WERI-Rb-1 (cell line): ENCODE measurements at places on chromosomes 6 and 20.

- DNase-seq = no peak
Measured at GRCh38 chr6:97841763-97842162, 558.7 kb upstream of the MMS22L start.

GRCh38 chr6:156719720-156720563 is 57.2 kb upstream of the ARID1B start:
- DNase-seq = no peak

- peak; percentile 76 for DNase-seq
Measured at GRCh38 chr6:135233686-135234491, 52.8 kb downstream of the MYB start.

DNA sequence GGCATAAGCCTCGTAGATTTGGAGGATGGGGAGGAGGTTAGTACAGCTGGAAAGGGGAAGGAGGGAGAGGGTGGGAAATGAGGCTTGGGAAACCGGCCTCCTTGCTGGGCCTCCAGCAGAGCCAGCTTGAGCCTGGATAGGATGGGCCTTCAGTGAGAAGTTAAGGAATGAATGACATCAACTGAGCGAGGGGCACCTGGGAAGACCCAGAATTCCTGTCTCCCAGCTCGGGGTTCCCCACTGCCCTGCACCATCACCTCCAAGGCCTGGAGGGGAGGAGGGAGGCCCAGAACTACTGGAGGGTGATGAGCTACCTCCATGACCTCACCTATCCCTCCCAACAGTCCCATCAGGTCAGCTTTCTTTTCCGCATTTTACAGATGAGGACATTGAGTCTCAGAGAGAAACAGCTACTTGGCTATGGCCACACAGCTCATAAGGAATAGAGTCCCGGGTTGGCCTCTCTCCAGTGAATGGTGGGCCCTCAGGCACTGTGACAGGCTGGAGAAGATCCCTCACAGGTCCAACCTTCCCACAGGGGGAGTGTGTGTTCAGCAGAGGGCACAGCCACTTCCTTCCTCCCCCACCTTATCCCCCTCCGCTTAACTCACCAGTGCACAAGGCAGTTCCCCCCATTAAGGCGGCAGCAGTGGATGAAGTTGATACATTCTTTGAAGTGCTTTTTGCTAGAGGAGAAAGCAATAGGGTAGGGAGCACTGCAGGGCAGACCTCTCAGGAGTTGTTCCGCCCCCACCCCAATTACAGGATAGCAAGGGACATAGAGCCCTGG is 6.8 kb downstream of the DUSP15 start:
- no peak for DNase-seq

DNA sequence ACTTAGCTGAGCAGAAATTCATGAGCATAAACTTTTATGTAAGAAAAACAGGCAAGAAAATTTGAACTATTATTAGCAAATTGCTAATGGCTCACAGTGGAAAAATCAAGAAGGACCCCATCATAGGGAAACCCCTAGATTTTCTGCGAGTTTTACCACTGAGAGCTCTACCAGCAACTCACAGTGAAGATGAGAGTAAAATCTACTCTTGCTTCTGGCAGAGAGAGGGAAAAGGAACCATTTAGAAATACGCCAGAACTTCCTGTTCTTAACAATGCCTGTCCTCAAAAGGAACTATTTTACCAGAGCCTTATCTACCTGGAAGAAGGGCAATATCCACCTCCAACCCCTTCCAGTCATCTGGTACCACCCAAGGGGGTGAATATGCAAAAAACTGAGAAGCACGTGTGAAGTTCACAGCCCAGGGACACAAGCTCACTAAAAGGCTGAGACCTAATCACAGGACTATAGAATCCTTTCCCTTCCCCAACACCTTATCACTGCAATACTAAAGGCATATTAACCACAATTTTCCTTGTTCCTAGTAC is 34.4 kb upstream of the ASF1A start:
- DNase-seq = no peak

- DNase-seq = no peak
Measured at GRCh38 chr6:128368213-128368944, 152.0 kb downstream of the PTPRK start.

GRCh38 chr6:40194447-40195170 is 260.3 kb upstream of the MOCS1 start:
- DNase-seq = no peak

DNA sequence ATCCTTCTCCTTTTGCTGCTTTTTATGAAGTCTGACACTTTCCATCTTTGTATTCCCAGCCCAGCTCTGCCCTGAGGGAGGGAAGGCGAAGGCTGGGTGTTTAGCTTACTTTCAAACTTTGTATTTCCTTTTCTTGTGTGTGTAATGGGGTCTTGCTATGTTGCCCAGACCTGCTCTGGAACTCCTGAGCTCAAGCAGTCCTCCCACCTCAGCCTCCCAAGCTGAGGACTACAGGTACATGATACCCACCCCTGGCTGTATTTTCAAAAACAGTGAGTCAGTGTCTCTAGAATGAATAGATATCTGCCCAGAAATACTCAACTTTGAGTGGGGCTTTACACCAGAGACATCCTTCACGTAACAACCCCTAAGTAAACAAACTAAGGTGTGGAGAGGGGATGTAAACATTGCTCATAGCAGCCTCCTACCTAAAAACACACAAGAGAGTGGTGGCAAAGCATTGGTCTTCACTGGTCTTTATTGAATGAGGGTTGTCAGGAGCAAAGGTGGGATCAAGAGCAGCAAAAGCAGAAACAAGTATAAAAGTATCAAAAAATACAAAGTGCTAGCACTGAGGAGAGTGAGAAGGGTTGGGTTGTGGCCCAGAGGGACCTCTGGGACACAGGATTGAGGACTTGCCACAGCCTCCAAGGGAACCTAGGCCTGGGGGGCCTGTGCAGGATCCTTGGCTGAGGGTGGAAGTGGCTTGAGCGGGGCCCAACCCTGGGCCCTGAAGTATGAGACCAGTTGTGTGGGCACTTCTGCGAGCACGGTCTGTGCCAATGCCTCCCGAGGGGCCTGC is 10.2 kb downstream of the SPAG4 start:
- no peak for DNase-seq

DNA sequence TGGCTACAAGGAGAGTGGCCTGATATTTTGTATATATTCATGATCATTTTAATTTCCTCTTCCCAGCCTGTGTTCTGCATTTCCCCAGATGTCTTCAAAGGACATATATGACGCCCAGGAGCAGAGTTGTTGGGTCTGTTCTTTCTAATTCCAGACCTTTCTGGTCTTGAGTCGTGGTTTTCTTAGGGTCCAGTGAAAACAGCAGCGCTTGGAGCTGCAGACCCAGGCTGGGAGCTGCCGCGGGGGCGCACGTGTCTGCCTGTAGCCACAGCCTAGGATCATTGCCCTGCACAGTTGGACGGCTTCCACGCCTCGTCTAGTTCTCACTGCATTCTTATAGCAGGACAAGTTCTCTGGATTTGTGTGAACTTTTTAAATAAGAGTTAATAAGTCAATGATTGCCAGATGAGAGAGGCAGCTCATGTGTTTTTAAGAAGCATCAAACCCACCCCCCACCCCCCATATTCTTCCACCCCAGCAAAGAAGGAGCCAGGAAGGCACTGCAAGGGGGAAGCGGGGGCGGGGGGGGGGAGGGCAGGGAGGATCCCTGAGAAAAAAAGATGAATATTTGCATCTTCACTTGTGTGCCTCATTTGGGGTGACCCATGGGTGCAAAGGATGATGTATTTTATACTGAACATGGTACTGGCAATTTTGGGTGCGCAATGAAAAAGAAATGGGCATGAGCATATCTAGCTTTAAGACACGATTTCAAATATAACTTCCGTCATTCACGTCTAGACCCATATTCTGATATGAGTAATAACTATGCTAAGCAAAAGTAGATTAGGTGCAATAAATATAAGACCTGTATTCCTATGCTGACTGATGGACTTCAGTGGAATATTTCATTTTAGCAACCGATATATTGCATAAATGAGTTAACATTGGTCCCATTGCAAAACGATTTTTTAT is 160.0 kb downstream of the TBXT start:
- no peak for DNase-seq

DNA sequence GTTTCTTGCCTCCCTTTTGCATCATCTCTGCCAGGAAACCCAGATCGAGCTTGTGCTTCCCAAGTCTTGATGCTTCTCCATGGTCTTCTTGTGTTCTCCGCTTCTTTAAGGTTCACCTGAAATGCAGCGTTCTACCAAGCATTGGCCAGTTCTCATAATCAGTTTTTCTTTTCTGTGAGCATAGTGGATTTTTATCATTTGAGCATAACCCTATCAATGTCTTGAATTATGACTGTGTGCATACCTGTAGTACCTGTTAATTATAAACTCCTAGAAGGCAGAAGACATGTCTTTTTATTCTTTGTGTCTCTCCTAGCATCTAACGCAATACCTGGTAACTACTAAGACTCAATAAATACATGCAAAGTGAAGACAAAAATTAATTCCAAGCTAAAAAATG is 804.4 kb upstream of the FLRT3 start:
- DNase-seq = no peak

DNA sequence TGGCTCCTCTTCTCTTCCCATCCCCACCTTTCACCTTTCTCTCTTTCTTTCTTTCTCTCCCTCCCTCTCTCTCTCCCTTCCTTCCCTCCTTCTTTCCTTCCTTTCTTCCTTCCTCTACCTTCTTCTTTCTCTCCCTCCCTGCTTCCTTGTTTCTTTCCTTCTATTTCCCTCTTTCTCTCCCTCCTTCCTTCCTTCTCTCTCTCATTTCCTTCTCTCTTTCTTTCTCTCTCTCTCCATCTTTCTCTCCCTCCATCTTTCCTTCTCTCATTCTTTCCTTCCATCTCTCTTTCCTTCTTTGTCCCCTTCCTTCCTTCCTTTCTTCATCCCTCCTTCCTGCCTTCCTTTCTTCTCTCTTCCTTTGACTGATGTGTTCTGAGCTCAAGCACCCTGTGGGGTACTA is 1467.0 kb upstream of the DEFB115 start:
- DNase-seq = no peak

DNA sequence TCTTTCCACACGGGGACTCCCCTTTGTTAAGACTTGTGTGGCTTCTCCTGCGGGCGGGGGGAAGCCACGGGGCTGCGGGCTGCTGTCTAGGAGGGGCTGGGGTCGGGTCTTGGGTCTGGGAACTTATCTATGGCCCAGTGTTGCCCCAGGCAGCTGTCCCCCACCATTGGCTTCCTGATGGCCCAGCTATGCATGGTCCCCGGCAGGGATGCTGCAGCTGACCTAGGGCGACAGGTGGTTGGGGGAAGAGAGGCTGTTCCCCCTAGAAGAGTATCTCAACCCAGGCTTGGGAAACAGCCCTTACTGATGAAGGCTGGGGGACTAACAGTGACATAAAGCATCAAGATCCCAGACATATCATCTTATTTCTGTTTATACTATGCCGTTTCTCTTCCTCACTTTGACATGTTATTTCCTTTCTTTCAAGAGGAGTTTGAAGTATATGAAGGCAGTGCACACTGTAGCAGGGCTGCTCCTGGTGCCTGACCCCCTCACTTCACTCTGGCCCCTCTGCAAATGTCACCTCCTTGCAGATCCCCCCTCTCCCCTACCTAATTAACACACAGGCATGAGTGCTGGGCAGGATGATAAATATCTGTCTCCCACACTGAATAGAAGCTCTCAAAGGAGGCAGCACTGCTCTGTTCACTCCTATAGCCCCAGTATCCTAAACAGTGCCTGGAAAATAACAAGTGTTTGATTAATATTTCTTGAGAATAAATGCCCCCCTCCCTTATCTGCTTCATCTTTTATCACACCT is 87.0 kb downstream of the HIVEP2 start:
- DNase-seq = no peak

DNA sequence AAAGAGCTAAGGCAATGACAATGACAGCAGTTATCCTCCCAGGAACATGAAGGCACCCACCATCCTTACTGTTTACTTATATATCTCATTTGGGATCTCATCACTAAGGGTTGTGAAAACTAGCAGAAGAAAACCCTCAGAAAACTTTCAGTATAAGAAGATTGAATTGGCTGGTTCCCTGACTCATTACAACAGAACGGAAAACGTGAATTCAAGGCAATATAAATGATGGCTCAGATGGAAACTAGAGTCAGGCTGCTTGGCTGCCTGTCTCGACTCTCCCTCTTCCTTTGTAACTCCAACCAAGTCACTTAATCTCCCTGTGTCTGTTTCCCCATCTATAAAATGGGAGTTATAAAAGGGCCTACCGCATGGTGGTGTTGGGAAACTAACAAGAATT is 387.1 kb upstream of the JARID2 start:
- DNase-seq = no peak

- peak; percentile 60 for DNase-seq
Measured at GRCh38 chr20:47220161-47220582, 136.3 kb downstream of the ZMYND8 start.

DNA sequence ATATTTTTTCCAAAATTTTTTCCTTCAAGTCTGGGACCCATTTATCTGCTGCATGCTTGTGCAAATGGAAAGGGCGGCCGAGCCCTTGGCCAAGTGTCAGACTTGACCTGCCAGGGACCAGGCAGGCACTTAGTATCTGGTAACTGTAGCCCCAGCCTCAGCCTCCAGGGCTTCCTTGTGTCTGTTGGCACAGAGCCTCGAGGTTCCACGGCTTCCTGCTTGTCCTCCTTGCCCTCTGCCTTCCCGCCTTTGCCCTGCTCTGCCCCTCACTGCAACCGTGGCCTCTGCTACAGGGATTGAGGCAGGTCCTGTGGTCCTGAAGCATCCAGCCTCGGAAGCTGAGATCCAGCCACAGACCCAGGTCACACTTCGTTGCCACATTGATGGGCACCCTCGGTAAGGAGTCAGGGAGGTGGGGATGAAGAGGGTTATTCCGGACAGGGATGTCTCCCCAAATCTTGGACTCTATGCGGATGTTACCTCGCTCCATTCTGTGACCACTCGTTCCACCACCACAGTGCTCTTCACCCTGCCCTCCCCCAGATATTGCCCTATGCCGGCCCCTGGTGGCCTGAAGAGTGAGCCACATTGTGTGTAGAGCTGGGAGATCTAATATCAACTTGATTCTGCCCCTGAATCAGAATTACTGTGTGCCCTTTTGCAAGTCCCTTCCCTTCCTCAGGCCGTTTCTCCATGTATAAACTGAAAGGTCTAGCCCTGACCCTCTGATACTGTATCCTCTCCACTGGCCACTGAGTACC is 41.5 kb upstream of the SRF start:
- peak; percentile 66 for DNase-seq

DNA sequence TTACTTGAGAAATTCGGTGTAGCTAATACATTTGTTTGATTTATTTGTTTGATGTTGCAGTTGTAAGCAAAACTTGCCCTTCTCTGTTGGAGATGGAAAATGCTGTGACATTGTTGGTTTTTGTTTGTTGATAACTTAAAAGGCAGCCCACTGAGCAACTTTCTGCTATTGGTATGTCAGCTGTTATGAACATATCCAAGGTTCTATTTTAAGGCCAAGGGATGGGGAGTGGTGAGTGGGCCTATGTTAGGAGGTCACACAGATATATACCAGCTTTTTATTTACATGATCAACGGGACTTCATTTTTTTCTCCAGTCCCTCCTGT is 5.7 kb downstream of the QKI start:
- DNase-seq = no peak

- no peak for DNase-seq
Measured at GRCh38 chr6:161033667-161034066, 42.1 kb downstream of the MAP3K4 start.

GRCh38 chr6:1387876-1388629 is 1.3 kb upstream of the FOXF2 start:
- DNase-seq = peak; percentile 59
